ENCODE measurements at places on chromosomes 7 and 10.
A peak's percentile ranks its signal among the peaks of the same experiment; 100 is the strongest.

DNA sequence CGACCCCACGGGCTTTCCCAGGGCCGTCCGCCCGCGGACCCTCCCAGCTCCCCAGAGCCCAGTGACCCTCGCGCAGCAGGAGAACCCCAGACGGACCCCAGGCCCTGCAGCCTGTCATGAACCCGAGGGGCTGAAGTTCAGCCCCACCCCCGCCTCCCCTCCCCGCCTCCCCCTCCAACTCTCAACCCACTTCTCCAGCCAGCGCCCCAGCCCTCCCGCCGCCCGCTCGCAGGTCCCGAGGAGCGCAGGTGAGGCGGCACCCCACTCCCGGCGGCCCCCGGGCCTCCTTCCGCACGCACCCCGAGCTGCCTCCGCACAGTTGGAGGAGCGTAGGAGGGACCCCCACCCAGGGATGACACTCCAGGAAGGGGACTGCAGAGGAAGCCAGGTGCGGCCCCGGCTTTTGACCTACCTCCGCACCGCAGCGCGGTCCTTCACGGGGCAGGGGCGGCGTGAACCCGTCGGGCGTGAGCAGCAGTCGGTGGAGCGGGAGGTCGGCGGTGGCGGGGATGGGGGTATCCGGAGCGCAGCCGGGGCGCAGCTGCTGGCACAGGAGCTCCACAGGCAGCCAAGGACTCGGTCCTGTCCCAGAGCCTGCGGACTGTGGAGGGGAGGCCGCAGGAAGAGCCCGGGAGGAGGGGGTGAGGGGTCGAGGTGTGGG, at the start of gene TMEM176A:
TSS of gene TMEM176A (plus strand) at position 189 of the 661 bp plus-strand sequence. CDS start 782 bp downstream, outside the sequence.
- DNase-seq, result no peak

DNA sequence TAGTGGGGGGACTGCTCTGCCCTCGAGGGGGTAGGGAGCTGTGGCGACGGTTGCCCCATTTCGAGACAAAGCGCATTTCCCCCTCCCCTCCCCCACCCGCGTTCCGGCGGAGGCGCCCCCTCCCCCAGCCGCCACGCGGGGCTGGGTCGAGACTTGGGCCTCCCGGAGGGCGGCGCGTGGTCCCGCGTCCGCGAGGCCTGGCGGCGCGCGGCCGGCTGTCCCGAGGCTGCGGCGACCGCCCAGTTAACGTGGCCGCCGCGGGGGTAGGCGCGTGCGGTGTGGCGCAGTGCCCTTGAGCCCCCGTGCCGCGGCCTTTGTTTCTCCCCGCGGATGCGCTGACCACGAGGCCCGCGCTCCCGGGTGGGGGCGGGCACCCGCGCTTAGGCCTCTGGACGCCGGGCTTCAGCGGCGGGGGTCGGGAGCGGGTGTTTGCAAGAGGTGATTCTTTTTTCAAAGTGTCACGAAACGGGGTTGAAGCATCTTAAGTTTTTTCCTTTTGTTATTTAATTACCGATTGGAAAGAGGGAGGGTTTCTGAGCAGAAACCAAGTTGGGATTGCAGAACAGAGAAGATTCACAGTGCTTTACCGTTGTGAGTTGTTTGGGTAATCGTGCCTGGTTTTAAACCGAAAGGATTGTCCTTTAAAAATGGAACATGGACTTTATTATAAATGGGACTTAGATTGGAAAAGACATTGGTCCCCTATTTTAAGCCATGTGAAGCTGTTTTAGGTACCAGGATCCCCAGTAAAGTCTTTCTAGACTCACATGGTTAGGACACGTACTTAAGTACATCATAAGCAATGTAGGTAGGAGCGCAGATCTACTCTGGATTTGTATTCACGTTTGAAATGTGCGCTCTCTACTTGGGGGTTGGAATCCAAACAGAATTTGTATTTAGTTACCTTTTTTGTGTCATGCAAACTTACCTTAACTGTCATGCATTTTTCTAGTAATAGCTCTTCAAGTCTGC, 760 bp downstream of the CBX3 start:
- peak; percentile 49 for DNase-seq

- peak; percentile 73 for DNase-seq
These were observed at the start of gene HECTD2 for GRCh38 chr10:91409869-91410637. Gene HECTD2, plus strand, starts transcription at chr10:91410344. Its CDS starts 95 bp downstream, at chr10:91410439.

GRCh38 chr7:46444256-46444655, 523.2 kb upstream of the IGFBP3 start:
- no peak for DNase-seq

DNA sequence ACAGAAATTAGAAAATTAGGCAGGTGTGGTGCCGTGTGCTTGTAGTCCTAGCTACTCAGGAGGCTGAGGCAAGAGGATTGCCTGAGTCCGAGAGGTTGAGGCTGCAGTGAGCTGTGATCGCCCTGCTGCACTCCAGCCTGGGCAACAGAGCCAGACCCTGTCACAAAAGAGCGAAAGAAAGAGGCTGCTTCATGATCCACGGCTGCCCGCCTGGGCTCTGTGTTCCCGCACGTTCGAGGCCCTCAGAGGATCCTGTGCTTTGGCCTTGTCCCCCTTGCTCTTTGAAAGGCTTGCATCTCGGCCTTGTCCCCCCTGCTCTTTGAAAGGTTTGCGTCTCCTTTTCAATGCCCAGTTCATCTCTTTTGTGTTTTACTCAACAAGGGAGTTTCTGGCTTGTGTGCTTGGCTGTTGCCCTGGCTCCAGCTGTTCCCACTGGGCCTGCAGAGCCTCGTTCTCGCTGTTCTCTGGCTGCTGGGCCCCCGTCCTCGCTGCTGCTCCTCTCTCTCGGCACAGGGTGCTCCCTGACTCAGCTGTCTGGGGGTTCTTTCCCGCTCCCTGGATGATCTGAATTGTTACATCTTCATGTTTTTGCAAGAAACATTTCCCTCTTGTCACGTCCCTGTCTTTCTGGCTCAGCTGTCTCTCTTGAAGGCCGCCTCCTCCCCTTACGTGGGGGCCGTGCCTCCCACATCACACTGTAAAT, 45.1 kb upstream of the INPP5A start:
- DNase-seq, result no peak
